Caudate nucleus (tissue), 63 donors: ENCODE measurements at places on chromosomes 1 and 21.

DNA sequence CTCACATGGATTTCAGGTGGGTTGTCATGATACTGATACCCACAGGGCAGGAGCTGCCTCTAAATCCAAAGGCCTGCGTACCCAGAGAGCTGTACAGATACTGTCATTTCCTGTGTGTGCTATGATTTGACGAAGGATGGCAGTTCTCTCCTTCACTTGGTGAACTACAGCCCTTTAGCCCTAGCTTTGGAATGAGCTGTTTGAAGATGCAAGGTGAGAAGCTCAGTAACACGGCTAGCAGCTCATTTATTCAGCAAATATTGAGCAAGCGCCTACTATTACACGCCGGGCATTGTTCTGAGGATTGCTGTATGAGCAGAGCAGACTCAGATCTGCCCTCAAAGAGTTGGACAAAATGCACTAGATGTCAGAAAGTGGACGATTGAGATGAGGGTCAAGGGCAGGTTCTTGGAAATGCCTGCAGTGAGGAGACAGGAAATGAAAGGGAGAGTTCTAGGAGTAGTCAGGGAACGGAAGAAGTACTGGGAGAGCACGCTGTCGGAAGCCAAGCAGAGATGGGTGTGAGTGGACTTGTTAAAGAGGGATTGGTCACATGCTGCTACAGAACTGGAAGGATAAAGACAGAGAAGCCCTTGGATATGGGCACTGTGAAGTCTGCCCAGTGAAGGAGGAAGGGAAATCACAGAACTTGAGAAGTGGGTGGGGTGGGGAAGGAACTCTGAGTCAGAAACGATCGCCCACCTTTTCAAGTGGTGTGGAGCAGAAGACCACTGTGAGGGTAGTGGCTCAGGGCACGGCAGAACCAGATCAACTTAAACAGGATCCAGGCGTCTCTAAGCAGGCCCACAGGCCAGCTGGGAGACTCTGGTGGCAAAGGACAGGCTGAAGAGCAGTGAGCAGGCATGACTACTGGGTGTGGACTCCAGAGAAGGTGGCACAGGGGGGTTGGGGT lies 7.1 kb downstream of the PTGFRN start:
- DNase-seq, result no peak

DNA sequence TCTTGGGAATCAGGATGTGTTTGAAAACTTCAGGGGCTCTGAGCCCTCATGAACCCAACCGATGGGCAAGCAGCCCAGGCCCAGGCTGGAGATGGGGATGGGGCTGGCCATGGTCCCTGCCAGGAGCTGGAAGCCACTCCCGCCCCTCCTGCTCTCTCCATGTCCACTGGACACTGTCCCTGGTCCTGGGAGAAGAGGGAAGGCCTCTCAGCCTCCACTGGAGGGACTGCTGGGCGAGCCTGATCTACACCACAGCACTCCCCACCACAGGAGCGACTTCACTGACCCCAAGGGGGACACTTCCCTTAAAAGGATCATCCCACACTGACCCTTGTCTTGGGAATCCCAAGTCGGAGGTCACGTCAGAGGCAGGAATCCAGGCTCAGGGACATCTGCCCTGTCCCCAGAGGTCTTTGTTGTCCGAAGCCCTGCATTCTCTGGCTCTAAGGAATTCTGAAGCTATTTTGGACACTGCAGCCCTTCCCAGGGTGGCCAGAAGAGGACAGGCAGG lies 16.9 kb upstream of the COL18A1 start:
- DNase-seq, result no peak

DNA sequence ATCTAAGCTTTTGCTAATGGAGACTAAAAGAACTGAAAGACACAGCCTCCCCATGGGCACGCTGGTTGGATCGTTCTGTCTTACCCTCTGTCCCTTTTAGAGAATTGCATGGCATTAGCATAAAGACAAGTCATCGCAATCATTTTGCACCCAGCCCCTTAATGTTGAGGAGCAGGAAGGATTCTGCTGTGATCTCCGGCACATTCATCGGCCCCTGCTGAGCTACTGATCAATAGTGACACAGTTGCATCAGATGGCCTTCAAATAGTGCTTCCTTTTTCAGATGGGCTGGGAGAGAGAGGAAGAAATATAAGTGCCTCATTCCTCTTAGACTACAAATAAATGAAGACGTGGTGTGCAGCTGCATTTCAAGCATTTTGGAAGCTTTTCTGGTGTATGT lies 75.4 kb downstream of the NOS1AP start:
- DNase-seq, result no peak

GRCh38 chr1:224223819-224224714 lies 41.0 kb downstream of the DEGS1 start:
- DNase-seq, result no peak

GRCh38 chr1:170580636-170581440 lies 48.9 kb downstream of the GORAB start:
- DNase-seq, result no peak
